ENCODE measurements at places on chromosomes 2 and 18.

- DNase-seq: no peak
Observed at GRCh38 chr18:45252474-45252873, 362.8 kb upstream of the SLC14A2 start.

DNA sequence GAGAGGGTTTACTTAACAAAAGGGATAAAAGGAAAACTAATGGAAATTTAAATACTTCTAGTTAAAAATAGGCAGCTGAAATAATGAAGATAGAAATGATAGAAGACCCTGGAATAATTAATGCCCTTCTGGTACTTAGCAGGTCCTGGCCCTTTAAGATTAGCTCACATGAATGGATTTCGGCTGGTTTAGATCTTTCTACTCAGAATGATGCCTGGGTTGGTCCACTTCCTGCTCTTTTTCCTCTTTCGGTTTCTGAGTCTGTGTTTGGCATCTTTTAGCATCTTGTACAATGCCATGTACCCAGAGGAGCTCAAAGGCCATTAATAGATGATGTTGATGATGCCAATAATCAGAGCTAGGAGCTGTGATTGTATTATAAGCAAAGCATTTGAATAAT is 290.5 kb downstream of the CLIP4 start:
- DNase-seq: no peak

- DNase-seq: no peak
Observed at GRCh38 chr2:219124381-219125110, 36.1 kb downstream of the NHEJ1 start.

- no peak for DNase-seq
Observed at GRCh38 chr2:142918624-142919023, 41.2 kb downstream of the KYNU start.

DNA sequence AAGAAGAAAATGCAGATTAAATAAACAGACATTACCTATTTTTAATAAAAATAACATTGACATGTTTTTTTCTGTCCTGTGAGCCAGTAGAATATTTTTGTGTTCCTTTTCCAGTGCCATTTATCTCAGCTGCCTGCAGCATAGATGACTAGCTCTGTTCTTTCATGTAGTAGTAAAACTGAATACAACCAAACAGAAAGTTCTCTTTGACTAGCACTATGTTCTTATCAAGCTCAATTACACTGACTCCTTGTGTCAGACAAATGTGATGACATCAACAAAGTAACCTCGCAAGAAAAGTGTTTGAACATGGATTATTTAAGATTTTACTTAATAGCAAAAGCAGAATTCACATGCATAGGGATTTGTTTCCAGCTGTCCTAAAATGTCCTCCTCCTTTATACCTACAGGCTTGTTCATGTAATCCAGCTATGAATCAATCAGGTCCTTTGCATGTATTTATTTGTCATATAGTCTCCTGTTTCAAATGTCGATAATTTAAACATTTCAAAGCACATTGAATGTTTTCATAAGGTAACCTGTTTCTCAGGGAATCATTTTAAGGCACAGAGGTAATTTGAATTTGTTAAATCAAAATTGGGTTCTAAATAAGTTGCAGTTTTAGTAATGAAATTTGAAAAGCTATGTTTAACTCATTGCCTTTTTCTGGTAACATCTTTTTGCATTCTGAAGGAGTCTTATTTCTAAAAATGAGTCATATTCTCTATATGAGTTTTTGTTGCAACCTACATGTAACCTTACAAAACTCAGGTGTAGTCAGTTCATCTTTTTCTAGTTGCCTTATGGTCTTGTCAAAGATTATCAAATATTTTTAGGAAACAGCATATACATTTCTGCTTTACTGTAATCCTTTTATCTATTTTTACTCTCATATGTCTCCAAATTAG is 215.3 kb upstream of the GULP1 start:
- DNase-seq: no peak

- DNase-seq: no peak
Observed at GRCh38 chr2:37847792-37848191, 77.3 kb upstream of the RMDN2 start.

DNA sequence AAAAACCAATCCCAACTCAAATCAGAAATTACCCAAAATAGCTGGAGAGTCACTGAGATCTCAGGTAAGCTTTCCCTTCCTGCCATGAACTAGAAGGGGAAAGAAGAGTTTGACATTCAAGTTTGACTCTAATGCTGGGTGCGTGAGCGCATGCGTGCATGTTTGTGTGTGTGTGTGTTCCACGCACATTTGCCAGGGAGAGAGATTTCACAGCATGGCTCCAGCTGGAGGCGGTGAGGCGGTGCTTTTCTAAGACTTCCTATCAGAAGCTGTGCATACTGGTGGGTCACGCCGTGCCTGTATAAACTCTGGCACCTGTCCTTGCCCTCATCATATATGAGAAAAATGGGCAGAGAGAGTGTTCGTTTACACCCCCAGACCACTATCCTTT is 116.2 kb downstream of the MSH2 start:
- DNase-seq: no peak

All from nucleus accumbens (tissue), 56 donors.